Activated naive CD4-positive, alpha-beta T cell treated with anti-CD3 and anti-CD28 coated beads, Interleukin-2, amount 50 U/mL, for 16 hours (primary cell): ENCODE measurements at places on chromosomes 5 and 9.

GRCh38 chr5:136043968-136044610 is 15.3 kb downstream of the TGFBI start:
- DNase-seq = no peak

GRCh38 chr9:98345011-98345410 is 89.6 kb upstream of the TBC1D2 start:
- no peak for DNase-seq

GRCh38 chr9:89440548-89440947 is 57.4 kb downstream of the SEMA4D start:
- DNase-seq = no peak

DNA sequence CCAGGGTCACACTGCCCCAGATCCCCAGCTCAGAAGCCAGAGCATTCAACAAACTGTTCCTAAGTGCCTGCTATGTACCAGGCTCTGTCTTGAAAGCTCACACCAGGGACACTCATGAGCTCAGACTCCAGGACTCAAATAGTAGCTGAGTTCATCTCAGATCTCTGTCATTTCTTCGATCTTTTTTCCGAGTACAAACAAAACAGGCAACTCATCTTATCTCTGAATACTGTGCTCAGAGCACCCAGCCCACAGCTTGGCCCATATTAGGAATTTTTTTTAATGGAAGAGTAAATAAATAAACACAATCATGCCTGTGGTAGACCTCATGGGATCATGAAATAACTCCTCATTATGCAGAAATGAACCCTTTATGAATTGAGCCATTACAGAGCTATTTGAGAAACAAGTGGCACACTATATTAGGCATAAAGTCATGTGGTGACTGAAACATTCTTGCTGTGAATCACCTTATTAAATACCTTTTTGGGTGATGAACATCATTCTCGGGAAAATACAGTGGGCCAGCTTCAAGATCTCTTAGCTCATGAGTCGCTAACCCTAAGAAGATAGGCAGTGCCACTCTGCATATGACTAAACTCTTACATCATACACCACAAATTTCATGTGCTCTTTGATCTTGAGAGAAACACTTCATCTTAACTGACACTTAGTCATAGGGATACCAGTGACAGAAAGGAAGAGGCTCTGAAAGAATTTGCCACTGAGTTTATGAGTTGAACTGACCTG is 9.9 kb downstream of the SH3RF2 start:
- no peak for DNase-seq

DNA sequence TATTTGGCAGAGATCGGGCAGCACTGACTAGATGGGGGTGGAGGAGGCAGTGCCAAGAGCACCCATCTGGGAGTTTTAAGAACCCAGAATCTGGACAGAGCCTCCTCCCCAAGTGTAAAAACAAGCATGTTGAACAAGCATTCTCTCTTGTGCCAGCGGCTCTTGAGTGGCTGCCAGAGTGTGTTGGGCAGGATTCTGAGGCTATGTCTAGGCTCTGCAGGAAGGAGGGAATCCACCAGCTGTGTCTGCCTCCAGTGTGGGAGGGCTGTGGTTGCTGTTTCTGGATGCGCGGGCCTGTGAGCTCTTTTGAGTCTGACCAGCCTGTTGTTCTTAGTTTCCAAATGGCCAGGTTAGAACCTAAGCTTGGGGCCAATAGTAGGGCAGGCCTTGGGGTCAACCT is 39.8 kb downstream of the HMCN2 start:
- DNase-seq = no peak

DNA sequence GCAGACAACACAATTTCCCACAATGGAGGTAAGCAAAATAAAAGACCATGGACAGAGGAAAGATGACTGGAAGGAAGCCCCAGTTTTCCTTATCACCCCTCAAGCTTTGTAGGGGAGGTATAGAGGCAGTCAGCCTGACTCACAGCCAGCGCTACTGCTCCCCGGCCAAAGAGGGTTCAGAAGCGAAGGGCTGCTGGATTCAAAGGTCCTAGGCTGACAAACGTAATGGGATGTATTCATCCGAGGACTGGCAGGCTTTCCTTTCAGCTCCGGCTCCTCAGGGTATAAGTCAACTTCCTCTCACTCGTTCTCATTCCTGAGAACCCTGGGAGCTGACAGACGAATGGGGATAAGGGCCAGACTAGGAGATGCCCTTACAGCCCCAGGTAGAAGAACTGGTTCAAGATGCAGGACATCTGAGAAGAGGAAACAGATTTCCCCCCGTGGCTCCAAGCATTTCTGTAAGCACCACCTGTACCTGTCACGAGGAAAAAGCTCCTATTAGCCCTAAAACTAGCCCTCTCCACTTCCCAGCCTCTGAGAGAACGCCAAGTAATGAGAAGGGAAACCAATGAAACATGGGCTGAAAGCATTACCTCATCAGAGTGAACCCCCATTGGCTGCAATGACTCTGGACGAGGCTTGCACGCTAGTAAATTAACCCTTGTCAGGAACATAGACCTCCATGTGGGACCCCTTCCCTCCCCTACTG is 22.1 kb upstream of the FAM13B start:
- DNase-seq = no peak

DNA sequence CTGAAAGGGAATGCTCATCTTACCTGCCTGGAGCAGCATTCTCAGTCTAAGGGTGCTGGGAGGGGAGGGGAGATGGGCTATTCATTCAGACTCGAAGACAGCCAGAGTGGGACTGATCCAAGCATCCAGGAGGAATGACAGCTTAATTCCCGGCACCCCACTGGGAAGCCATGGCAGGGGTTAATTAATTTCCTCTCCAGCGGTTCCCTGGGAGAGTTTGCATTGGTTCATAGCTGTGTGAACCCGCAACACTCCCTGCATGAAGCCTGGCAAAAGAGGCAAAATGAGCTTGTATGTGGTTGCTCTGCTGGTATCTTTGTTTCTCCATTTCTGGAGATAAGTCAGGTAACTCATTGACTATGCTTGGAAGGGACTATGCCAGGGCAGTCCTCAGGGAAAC is 401.0 kb upstream of the SLC24A2 start:
- no peak for DNase-seq

DNA sequence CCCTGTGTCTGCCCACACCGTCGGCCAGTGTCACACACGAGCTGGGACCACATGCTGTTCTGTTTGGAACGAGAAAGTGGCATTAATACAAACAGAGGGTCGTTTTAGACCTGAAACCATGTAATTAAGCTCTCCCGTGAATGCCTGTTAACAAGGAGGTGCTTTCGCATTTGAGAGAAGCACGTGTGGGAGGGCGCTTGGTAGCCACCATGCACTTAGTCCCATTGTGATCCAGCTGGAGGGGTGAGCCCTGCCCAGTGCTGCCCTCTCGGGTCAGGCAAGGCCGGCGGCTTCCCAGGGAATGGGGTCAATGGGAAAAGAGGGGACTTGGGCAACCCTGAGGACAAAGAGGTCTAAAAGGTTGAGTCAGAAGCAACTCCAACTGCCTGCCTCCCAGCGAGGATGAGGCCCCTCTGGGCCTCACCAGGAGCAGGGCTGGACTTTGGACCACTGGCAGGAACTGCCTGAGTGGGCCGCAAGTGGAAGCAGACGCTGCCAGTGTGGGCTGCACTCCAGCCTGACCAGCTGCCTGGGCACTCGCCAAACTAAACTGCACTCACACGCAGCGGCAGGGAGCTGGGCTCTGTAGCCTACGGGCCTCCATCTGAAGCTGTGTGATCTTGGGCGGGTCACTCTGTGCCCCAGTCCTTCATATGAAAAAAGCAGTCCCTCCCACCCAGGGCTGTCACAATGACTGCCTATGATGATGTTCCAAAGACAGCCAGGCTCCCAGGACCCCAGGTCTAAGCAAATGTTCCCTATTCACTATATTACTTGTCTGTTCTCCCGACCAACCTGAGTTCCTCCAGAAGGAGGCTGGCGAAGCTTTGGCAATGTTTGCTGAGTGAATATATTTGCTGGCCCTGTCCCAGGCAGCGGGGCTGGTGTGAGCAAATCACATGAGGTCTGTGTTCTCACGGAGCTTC is 195.7 kb downstream of the CDK5RAP2 start:
- no peak for DNase-seq

DNA sequence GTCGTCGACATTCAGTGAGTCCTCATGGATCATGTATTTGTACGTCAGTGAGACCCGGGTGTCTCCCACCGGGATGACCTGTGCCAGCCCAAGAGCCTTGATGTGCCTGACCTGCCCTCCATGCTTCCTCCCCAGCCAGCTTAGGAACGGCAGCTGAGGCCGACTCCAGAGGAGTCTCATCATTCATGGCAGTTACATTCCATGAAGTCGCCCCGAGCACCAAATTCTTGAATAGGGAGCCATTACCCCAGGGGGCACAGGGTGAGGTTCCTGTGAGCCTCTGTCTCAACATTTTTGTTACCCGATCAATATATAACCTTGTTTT is 67.8 kb downstream of the ZNF354C start:
- DNase-seq = no peak

DNA sequence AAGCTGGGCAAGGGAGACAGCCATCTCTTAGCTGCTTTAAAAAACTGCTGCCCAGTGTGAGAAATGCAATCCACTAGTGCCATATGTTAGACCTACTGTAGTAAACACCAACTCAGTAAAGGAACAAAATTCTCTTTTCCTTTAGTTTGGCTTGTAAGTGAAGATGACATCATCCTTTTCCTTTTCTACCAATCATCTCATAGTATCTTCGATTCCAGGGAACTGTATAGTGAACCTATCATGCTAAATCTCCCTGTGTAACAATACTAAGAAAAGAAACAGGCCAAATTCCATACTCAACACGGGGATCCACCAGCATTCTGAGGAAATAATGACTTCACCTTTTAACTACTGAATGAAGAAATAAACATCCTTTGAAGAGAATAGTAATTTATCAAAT is 100.1 kb downstream of the RAPGEF6 start:
- no peak for DNase-seq

- no peak for DNase-seq
These were observed 23.7 kb downstream of the KDM4C start for GRCh38 chr9:6781476-6781875.

DNA sequence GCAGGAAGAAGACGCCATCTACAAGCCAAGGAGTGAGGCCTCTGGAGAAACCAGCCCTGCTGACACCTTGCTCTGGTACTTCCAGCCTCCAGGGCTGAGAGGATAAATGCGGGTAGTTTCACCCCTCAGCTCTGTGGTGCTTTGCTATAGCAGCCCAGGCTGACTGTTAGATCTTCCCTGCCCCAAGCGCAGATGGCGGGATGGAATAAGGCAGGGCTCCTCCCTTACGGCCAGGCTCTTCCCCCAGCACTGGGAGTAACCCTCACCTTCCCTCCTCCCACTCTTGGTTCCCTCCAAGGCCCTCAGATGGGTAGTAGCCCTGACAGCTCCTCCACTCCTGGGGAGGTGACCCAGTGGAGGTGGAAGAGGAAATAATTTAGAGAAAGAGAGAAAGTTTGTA is 285.1 kb downstream of the GADD45G start:
- no peak for DNase-seq

DNA sequence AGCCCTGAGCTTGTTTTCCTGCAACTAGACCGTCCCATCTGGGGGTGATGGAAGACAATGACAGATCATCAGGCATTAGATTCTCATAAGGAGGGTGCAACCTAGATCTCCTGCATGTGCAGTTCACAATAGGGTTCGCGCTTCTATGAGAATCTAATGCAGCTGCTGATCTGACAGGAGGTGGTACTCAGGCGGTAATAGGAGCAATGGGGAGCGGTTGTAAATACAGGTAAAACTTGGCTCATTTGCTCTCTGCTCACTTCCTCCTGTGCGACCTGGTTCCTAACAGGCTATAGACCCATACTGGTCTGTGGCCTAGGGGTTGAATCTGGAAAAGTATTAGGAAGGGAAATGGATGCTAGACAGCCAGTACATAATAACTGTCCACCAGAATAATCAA is 39.7 kb downstream of the PTTG1 start:
- no peak for DNase-seq

DNA sequence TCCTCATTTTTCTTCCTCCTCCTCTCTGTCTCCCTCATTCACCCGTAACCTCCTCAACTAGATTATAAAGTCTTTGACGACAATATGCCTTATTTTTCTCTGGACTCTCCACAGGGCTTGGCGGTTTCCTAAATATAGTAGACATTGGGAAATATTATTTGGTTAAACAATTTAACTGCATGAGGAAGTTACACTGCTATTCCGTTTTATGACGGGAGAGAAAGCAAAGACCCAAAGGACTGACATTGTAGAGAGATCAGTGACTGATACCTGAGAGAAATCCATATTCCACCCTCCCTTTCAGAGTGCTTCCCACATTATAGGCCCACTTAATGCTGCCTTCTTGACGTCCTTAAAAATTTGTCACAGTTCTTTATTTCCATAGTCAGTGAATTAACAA is 51.2 kb downstream of the GDA start:
- no peak for DNase-seq

DNA sequence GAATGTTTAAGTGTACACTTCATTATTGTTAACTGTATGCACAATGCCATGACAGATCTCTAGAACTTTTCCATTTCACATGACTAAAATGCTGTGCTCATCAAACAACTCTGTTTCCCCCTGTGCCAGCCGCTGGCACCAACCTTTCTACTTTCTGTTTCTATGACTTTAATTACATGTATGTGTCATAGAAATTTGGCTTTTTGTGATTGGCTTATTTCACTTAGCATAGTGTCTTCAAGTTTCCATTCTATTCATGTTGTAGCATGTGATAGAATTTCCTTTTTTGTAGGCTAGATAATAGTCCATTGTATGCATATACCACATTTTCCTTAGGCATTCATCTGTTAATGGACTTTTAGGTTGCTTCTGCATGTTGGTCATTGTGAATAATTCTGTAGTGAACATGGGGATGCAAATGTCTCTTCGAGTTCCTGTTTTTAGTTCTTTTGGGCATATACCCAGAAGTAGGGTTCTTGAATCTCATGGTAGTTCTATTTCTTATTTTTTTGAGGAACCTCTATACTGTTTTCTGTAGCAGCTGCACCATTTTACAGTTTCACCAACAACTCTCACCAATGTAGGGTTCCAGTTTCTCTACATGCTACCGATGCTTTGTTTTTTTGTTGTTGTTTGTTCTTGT is 184.4 kb upstream of the DMRT1 start:
- peak; percentile 42 for DNase-seq

DNA sequence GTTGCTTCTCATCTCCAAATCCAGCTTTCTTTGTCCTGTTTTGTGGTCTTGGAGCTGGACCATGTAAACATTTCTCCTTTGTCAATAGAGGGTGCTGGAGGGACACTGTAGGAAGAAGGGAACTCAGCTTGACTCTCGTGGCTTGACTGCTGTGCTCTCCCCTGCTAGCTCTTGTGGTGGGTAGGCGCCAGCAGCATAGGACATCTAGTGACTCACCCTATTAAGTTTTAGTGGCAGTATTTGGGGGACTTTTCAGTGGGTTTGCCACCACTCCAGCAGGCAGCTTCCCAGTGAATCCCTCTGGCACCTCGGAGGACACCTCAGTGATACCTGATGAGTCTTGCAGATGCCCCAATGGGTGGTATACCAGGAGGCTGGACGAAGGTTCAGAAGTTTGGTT is 97.8 kb downstream of the TSSK1B start:
- DNase-seq = no peak

GRCh38 chr9:70131296-70131695 is 87.6 kb downstream of the MAMDC2 start:
- no peak for DNase-seq

GRCh38 chr9:127644146-127644827 is 32.2 kb downstream of the STXBP1 start:
- DNase-seq = no peak

- DNase-seq = no peak
These were observed 143.6 kb upstream of the ERCC6L2 start for GRCh38 chr9:95731876-95732275.
